ENCODE measurements at places on chromosomes 13 and 19. TPM values are rescaled to one million over a fixed set of nuclear protein-coding genes. Genes with fewer than 3 reads are reported as not detected.

DNA sequence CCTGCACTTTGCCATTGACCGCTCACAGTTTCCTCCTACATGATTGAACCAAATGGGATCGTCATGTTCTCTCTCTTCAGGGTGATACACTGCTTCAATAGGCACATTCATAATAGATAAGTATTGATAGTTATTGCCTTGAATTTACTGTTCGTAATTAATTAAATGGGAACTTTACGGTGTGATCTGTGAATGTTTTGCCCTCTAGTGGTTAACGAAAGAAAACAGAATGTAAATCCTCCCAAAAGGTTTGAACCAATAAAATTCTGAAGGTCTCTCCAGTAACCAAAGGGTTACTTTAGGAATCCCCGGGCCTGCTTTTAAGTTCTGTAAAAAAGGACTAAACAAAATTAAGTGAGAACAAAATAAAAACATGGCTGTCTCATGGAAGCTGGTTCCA, 389.3 kb downstream of the DACH1 start:
- DNase-seq, result no peak

- DNase-seq, result peak; percentile 29
Measured at GRCh38 chr13:113098162-113098732, 7.3 kb upstream of the F7 start.

DNA sequence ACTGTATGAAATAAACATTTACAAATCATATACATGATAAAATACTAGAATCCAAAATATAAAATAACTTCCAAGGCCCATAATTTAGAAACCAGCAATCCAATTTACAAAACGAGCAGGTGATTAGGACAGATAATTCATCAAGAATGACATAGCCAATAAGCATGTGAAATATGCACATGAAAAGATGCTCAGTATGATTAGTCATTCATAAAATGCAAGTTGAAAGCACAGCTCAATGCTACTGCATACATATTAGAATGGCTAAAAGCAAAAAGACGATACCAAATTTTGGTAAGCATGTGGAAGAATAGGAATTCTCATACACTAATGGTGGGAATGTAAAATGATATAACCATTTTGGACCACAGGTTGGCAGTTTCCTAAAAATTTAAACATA, 837.2 kb upstream of the MIR17HG start:
- DNase-seq, result no peak

DNA sequence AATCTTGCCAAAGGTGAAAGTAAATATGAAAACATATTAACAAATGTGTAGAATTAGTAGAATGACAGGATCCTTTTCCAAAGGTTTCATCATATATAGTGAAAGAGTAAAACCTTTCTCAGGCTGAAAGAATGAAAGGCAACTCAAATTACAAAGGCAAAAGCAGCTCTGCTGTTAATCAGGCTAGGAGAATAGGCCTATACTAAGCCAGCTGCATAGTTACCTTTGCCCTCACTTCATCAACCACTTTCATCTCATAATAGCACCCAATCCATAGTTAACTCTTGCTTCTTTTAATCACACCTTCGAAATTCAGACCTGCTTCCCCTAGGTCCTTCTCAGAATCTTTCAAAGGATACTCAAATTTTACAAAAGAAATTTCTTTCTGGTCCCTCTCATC, 1167.6 kb upstream of the ATXN8OS start:
- no peak for DNase-seq

DNA sequence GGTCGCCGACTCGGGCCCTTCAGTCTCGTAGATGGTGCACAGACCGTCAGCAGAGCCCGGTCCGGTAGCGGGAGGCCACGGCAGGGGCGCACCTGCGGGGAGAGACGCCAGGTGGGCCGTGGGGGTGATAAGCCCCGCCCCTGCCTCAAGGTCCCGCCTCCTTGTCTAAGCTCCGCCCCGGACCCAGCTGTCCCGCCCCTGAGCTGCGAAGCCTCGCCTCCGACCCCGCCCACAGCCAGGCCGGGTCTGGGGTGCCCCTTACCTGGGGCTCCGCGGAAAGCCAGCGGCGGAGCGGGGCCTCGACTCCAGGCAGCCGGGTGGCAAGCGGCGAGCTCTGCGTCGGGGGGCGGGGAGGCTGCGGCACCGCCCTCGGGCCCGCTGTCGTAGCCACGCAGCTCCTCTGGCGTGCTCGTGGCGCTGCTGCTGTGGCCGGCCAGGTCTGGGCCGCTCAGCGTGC, 4.7 kb downstream of the PRR36 start:
- peak; percentile 39 for DNase-seq

GRCh38 chr19:33424181-33424580, 50.7 kb downstream of the CEBPG start:
- no peak for DNase-seq

GRCh38 chr13:84985860-84986259, 813.4 kb downstream of the SLITRK6 start:
- DNase-seq, result no peak

- no peak for DNase-seq
Measured at GRCh38 chr13:97367016-97367822, 66.8 kb upstream of the RAP2A start.

- DNase-seq, result no peak
Measured at GRCh38 chr13:47896546-47896945, 104.5 kb downstream of the SUCLA2 start.

GRCh38 chr13:110097013-110097412, 209.9 kb downstream of the COL4A1 start:
- DNase-seq, result no peak

- no peak for DNase-seq
Measured at GRCh38 chr13:24662195-24663088, 17.8 kb upstream of the ATP12A start.

The IL11 gene
- 0.56 TPM for total RNA-seq

The CEACAM8 gene
- total RNA-seq, result not detected

The MEDAG gene
- total RNA-seq, result not detected

The ZNF628 gene
- total RNA-seq, result 15.0 TPM

The RFPL4A gene
- total RNA-seq, result not detected
